ENCODE measurements at places on chromosomes 5 and 9.
A peak's percentile ranks its signal among the peaks of the same experiment; 100 is the strongest.

DNA sequence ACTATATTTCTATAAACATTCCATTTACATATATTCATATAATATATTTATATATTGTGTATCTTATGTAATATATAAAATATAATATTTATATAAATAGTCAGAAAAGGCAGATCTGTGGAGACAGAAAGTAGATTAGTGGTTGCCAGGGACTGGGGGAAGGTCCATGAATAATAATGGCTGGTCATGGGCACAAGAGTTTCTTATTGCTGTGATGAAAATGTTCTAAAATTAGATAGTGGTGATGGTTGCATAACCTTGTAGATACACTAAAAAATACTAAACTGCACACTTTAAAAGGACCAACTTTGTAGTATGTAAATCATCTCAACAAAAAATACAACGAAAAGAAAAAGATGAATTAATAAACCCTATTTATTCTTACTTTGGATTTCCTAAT, 47.3 kb downstream of the NUP155 start:
- DNase-seq, result no peak

DNA sequence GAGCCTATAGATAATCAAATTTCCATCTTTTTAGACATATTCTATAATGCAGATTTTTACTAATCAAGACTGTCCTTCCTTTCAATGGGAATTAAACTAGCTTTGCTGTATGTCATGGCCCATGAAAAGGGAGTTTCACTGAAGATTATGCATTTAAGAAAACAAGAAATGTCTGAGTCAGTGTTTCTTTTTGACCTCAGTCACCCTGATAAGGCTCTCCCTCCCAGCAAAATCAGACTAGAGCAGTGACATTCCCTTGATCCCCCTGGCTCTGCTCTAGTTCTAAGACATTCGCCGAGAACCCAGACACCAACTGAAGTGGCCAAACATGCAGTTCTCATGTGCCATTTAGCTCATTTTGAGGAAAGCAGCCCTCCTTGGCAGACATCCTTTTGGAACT, 442.0 kb downstream of the ACTL7B start:
- DNase-seq, result no peak

DNA sequence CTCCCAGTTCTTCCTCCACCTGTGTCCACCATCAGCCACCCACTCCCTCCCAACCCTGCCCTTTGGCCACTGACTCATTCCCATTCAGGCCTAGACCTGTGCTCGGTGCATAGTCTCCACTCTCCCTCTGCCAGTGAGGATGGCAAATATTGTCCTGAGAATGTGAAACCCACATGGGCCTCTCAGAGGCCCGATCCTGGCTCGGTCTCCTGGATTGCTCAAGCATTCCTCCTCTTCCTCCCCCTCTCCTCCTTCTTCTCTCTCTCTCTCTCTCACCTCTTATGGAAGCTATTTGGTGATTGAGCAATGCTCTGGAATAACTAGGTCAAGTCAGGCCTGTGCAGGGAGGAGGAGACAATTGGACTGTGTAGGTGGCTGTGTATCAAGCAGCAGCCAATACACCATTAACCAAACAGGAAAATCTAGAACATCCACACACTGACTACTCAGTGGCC, 99.9 kb downstream of the KLF4 start:
- DNase-seq, result no peak

GRCh38 chr9:80500300-80500699, 928.5 kb downstream of the TLE4 start:
- no peak for DNase-seq

GRCh38 chr5:171421331-171422262, 2.1 kb downstream of the FGF18 start:
- DNase-seq, result no peak

GRCh38 chr5:179212870-179213269, 132.4 kb downstream of the ADAMTS2 start:
- DNase-seq, result no peak

- DNase-seq, result no peak
These were observed 1.8 kb upstream of the WNT8A start for GRCh38 chr5:138082033-138082432.

GRCh38 chr5:58752104-58752503, 169.2 kb downstream of the RAB3C start:
- no peak for DNase-seq

DNA sequence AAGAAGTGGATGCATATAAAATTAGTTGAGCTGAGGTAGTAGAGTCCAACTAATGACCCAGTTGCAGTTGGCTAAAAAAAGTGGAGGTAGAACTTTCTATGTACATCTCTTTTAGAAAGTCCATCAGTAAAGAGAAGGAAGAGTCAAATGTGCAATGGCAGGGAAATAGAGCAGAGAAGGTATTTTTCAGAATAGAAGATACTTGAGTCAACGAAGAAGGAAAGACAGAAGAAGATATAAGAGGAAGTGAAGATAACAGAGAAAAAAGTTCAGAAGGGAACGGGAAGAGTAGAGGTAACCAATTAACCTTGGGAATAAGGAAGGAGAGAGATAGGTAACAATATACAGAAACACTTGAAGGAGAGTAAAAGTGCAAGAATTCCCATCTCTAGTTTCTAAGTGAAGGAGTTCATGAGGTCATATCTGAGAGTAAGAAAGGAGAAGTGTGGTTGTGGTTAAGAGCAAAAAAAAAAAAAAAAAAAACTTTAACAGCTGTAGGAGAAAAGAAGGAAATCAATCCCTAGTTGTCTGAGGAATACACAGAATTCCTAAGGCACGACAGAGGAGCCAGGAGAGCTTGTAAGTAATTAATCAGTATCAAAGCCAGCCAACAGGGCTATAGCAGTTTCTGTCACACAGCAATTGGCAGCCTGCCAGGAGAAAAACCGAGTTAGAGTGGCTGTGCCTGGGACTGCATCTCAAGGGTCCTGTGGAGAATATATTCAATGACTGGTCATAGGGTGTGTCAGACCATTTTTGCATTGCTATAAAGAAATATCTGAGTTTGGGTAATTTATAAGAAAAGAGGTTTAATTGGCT, 61.0 kb downstream of the ARL15 start:
- DNase-seq, result no peak

GRCh38 chr5:33153372-33153771, 287.4 kb upstream of the TARS1 start:
- DNase-seq, result no peak

DNA sequence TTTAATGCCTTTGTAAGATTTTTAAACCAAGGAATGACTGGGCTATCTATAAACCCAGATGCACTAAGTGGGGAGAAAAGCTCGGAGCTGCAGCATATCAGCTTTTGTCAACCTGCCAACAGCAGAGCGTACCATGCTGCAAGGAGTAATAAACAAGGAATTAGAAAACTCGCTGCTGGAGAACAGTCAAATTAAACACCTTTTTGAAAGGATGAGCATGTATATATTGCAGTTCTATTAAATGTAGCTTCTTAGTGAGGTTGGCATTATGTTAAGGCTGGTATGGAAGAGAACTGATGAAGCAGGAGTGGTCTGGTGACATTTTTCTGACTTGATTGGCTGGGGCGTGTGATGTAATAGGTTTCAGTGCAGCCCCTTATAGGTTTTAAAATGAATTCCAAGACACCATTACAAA, 74.7 kb downstream of the PIK3R1 start:
- peak; percentile 57 for DNase-seq

DNA sequence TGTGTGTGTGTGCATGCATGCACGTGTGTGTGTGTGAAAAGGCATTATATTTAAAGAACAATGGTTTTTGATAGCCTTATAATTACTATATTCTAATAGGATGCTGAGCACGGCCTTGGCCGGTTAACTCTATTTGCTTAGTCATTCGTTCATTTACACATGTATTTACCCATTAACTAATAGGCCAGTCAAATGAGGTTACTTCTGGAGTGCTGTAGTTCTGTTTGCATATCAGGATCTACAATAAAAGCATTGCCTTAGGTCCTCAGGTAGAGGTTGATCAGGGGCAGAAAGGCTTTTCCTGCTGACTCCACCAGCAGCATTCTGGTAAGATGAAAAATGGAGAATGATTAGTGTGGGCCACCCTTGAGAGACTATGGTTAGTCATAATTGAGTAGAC, 219.0 kb downstream of the COMMD10 start:
- DNase-seq, result no peak

DNA sequence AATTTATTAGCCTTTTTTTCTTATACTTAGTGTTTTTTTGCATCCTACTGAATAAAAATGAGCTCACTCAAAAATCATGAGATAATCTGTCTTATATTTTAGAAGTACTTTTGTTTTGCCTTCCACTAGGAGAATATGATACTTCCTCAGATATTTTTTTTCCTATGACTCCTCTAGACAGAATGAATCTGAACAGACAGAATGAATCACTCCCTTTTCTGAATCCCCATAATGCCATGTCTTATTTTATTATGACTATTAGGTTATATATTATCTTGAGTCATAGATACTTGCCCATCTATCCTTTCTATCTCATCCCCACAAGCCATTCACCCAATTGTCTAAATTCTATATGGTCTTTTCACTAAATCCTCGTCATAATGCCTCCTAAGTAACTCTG, 134.6 kb downstream of the BRINP1 start:
- DNase-seq, result no peak

GRCh38 chr5:165328846-165329245, 1823.4 kb downstream of the MAT2B start:
- DNase-seq, result no peak

GRCh38 chr5:169133531-169133930, 167.4 kb downstream of the SLIT3 start:
- no peak for DNase-seq

DNA sequence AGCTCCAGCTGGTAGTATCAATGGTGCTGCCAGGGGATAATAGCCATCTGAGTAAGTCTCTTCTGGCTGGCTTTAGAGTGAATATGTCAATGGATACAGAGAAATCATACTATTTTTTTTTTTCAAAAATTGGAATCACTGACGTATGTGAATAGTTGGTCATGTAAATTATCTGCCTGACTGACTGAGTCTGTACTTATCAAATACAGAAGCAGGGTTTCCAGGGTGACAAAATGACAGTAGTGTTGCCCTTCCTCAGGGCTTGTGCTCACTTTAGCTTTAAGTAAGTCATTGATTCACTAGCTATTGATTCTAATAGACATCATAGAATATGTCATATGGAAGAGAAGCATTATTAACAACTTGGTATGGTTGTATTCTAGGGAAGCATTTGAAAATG, 126.0 kb upstream of the C6 start:
- no peak for DNase-seq

DNA sequence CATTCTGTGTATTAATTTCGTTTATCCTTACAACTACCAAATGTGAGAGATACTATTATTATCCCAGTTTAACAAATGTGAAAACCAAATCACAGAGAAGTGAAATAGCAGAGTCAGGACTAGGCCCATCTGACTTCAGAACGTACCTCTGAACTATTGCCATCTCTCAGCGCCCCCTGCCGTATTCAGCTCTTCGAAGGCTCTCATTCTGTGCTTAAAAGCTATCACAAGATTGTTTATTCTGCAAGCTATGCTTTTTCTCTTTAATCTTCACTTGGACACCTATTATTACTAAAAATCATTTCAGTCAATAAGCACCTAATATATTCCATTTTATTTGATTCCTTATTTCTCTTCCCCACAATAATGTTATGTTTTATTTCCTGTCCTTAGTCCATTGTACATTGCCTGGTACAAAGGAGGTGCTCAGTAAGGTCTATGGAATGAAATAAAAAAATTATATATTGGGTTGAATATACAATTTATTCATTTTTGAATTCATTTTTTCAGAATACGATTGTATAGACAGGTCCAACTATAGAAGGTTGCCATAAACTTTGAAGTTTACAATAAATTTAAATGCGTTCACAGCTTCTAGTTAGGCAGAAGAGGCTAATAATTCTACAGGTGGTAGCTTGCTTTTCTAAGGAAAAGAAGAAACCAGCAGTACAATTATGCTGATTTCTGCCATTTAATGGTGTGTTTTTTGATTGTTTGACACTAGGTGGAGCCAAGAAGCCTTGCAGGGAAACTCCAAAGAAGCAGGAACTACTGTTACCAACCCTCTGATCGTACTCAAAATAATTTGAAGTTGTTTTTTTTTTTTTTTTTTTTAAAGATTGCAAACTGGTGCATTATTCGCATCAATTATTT, 202.2 kb upstream of the DMRTA1 start:
- DNase-seq, result peak; percentile 22

DNA sequence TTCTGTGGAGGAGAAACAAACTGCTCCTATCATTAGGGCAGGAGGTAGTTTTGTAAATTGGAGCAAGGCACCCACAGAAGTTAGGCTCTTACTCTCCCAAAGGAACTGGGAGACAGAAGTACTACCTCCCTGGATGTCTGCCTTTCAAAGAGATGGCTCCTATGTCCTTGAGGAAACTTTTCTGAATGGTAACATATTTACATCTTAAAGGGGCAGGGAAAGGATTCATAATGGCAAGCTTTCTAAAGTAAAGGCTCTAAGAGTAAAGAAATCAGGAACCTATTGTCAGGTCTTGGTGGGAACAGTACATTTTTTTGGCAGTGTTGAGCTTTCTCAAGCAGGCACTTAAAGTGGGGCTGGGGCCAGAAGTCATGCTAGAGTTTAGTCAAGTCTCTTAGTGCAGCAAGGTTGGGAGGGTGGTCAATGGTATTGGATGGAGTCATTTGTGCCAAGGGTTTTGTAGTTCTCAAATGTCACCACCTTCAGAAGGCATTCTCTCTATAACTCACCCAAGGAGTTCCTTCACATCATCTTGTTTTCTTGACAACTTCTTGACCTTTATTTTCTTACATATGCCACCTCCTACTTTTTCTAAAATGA, 26.3 kb upstream of the NDFIP1 start:
- DNase-seq, result no peak

GRCh38 chr9:37302277-37302676, 120.2 kb upstream of the GRHPR start:
- no peak for DNase-seq

DNA sequence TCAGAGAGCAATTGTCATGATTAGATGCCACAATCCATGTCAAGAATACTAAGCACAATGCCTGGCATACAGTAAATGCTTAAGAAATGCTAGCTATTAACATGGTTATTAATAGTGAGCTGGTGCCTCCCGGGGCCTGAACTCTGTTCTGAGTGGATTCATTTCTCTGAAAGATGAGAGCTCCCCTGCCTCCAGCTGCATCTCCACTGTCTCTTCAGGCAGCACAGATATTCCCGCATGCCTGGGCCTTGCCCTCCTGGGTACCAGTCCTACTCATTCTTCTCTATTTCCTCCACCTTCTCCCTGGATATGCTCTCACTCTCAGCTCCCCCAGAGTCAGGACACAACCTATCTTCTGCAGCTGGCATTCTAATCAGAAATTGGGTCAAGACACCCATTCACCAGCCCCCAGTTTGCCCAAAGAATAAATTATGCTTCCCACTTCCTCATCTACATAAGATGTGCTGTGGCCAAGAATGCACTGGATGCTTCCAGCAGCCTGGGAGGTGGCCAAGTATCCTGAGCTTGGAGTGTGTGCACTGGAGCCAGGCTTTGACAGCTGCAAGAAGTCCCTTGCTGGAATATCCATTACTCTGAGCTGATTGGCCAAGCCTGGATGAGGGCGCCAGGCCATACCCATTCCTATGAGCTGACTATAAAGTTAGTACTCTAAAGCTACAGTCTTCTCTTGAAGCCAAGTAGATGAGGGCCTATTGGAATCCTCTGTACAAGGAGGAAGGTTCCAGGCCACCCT, 669.0 kb downstream of the ACTL7B start:
- DNase-seq, result peak; percentile 23
